ENCODE measurements at places on chromosomes 16 and 17.
A peak's percentile ranks its signal among the peaks of the same experiment; 100 is the strongest.

GRCh38 chr17:7462474-7463371, 16.7 kb downstream of the ZBTB4 start:
- DNase-seq = no peak

GRCh38 chr17:14882131-14882530, 383.0 kb downstream of the PMP22 start:
- no peak for DNase-seq

- peak; percentile 13 for DNase-seq
These were observed 98.5 kb downstream of the TNFRSF13B start for GRCh38 chr17:16873174-16874035.

GRCh38 chr16:57126411-57126810, 34.0 kb downstream of the CPNE2 start:
- DNase-seq = no peak

- no peak for DNase-seq
These were observed 2.3 kb downstream of the GAS2L2 start for GRCh38 chr17:35750526-35751395.

Data from fibroblast of mammary gland (primary cell).